ENCODE measurements at places on chromosomes 12 and 14.

DNA sequence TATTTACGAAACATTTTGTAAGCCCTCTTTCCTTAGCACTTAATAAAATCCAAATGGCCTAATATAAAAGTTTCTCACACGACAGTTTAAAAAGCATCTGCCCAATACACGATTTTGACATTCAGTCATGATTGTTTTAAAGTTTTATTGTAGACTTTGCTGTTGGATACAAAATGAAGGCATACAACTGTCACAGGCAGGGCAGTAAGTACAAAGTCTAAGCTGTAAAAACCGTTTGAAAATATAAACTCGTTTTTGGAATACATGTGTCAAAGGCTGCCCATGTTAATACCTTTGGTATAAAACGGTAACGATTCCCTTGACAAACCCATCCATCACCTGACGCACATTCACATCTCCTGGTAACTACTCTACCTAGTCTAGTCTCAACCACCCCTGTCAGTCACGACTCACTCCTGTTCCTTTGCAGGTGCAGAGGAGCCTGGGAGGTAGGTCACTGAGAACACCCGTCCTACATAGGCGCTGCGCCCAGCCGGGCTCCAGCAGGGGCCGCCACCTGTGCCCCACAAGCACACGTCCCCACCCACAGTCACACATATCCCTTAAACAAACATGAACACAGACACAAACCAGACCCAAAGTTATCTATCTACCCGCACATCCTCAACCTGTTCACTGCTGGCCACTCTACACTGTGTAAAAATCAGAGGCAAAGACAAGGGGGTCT lies 27.1 kb downstream of the KCTD10 start:
- no peak for DNase-seq

- DNase-seq: no peak
These were observed 87.4 kb downstream of the DNAH10 start for GRCh38 chr12:123849517-123849916.

- no peak for DNase-seq
These were observed 14.5 kb downstream of the CYP46A1 start for GRCh38 chr14:99698642-99699041.

- peak; percentile 68 for DNase-seq
These were observed 11.6 kb upstream of the CSRP2 start for GRCh38 chr12:76890151-76891143.

DNA sequence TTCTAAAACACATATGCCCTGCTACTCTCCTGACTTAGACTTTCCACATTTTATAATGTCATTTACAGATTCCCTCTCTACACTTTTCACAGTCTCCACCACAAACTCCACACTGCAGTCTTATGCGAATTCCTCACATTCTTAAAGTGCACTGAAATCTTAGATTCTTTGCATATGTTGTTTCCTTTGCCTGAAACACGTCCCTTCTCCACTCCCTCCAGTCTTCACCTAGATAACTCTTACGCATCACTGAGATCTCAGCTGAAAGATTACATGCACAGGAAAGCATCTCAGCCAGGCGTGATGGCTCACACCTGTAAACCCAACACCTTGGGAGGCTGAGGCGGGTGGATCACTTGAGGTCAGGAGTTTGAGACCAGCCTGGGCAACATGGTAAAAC lies 3.8 kb upstream of the ARHGAP9 start:
- DNase-seq: no peak

DNA sequence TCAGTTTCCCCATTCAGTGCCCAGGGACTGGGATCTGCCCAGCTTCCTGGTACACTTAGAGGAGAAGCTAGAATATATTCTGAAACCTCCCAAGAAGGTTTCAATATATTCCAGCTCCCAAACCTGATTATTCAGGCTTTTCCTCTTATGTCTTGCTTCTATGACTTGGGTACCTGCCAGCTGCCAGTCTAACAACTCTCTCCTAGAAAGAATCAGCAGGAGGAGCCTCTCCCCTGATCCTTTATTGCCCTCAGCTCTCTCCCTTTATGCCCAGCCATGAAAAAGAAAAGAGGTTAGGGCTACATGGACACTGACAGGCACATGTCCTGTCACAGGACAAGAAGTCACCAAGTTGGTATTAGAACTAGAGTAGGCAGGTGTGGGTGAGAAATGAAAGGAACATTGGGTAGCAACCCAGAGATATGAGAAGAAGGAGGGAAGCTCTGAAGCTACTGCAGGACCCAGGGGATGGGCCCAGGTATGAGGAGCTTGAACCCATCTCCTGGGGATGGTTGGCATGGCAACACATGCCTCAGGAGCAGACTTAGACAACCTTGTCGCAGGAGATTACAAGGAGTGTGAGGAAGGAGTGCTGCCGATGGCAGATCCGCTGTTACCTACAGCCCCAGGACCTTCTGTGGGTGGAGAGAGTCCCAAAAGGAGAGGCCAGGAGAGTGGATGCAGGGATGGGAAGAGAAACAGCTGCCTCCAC lies 2.0 kb upstream of the CACNB3 start:
- DNase-seq: peak; percentile 42

GRCh38 chr12:117421068-117421752 lies 59.8 kb upstream of the NOS1 start:
- DNase-seq: no peak

DNA sequence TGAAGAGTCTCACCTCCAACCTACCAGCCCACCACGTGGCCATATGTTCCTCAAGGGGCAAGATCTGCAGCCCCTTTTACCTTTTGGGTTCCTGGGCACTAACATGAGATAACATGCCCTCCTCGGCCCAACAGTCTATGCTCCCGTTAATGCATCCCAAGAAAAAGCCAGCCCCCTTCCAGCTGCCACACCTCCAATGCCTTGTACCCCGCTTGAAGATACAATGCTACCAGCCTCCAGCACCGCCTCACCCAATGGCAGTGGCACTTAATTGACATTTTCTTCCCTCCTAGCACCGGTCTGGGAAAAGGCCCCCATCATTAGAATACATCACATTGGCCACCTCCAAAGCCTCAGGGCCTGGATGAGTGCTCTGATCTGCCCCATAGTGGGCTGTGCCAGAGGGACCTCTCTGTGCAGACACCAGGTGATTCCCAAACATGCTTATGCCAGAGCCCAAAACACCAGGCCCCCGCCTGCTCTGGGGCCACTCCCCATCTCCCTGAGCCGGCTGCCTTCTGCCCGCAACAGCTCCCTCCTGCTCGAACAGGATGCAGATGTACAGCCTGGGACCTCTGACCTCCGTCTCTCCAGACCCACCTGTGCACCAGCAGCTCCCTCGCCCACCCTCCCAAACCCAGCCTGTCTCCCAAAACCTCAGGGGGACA lies 118.3 kb downstream of the NCOR2 start:
- no peak for DNase-seq

GRCh38 chr14:85533023-85533860 lies 3.3 kb downstream of the FLRT2 start:
- DNase-seq: peak; percentile 61

DNA sequence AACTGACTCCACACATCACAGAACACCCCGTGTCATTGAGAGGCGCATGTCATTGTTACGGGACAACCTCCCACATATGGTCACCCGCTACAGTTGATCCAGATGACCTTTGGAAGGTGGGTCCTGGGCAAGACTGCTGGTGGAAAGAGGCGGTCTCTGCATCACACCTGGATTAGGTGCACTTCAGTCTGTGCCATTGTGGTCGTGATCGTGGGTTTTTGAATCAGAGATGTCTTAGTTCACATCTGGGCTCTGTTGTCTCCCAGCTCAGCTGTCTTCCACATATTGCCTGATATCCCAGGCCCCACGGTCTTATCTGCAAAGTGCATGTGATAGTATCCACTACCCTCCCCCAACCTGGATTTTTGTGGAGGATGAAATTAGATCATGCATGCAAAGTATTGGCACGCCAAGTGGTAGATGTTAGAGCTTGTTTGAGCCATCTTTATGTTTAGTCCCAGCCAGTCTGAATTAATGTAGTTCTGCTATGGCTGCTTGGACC lies 208.7 kb upstream of the FOXN3 start:
- no peak for DNase-seq

DNA sequence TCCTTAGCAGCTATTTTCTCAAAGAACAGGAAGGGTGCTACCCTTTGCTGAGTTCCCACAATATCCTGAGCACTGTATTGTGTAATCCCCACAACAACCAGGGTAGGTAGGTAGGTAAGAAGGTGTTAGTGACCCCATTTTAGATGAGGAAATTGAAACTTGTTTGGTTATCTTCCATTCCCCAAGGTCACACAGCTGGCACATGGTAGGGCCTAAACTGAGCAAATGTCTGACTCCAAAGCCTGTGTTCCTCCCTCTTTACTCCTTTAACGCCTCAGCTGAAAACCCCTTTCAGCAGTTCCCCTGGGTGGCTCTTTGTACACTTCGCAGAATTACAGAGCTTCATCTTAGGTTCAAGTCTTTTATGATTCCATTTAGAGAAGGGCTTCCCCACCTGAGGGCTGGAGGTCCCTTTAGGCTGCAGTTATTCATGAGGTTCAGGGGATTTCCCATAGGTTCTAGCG lies 26.5 kb upstream of the RIC8B start:
- no peak for DNase-seq

DNA sequence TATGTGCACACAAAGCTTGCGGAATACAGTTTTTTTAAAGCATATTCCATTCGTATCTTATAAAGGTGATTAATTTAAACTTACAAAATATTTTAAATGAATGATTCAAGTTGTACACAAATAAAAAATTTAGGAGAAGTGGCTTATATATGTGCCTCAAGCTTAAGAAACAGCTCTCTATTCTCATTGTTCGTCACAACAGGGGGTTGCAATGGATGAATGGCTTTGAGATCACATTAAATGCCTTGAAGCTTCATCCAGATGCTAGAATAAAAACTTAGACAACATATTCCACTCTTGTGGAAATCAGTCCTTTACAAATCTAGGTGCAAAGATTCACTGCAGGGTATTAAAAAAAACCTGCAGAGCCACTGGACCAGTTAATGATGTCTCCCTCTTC lies 303.9 kb upstream of the LRFN5 start:
- no peak for DNase-seq

DNA sequence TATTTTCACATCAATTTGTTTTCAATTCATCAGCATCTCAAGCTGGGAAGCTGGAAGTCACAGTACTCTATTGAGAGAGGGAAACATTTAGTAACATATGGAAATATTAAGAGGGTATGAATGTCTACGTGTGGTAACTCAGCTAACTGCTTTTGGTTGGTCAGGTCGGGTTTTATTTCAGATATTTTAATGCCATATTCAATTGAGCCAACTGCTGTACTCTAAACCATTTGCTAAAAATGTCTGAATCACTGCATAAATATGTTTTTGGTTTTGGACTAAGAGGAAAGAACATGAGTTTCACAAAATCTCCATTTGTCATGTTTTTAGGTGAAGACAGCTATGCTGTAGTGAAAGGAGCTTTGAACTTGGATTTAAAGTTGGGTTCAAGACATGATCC lies 18.9 kb upstream of the PPFIBP1 start:
- no peak for DNase-seq

- DNase-seq: no peak
These were observed 797.4 kb downstream of the C12orf50 start for GRCh38 chr12:87231818-87232217.

DNA sequence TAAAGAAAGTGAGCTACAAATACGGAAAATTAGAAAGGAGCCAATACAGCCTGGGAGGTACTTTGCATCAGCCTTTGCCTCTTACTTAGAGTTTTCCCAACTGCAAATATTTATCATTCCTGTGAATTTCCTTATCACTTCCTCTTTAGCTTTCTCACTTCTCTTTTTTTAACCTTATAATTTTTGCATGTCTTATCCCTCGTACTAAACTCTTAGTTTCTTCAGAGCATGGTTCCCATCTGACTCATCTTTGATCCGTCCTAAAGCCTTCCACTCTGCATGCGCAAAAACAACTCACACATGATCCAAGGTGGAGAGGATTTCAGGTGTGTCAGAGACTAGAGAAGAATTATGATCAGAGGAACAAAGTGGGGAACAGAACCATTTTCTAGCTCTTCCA lies 9.6 kb upstream of the SNAPC1 start:
- no peak for DNase-seq

DNA sequence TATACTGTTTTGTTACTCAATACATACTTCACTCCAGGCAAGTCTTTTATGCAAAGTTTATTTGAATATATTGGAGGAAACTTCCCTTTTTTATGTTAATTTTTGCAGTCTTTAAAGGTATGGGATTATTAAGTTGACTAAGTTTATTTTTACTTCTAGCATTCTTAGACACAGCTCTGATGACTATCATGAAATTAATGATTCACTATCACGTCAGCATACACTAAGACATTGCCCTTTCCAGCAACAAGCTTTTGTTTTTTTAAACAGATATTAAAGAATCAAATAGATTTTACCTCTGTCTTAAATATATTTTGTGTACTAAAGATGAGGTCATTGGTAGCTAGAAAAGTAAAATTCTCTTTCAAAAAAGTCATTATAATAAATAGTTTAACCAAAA lies 52.1 kb downstream of the DERA start:
- DNase-seq: no peak

- peak; percentile 15 for DNase-seq
These were observed 77.6 kb downstream of the ZFP36L1 start for GRCh38 chr14:68714991-68715924.

- DNase-seq: no peak
These were observed 221.1 kb upstream of the RGS6 start for GRCh38 chr14:71711125-71711524.

DNA sequence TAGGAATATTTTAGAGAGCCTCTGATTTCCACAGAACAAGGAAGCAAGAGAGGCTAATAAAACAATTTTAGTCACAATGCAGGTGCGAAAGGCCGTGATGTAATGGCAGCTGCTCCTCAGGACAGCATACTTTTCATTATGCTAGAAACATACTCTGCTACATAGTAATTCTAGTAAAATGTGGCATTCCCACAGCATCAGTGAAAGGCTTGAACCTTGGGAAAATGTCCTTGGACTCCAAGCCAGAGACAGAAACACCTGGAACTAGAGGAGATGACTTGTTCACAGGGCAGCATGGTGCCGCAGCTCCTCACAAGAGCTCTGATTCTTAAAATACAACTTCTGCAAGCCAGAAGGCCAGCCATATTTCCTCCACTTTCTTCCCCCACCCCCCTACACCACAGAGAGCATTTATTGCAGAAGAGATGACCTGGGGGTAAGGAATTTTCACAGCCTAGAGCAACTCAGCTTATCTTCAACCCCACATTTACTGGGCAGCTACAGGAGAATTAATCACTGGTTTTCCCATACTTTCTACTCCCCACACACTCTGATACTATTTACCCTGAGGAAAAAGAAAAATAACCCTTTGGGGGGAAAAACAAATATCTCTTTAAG lies 15.8 kb downstream of the ABCC9 start:
- no peak for DNase-seq

- DNase-seq: peak; percentile 10
These were observed 40.6 kb upstream of the CDKN3 start for GRCh38 chr14:54356172-54356571.

- DNase-seq: no peak
These were observed 77.7 kb downstream of the ARF6 start for GRCh38 chr14:49970474-49971147.

- DNase-seq: no peak
These were observed 272.8 kb downstream of the AKAP6 start for GRCh38 chr14:32601906-32602305.

DNA sequence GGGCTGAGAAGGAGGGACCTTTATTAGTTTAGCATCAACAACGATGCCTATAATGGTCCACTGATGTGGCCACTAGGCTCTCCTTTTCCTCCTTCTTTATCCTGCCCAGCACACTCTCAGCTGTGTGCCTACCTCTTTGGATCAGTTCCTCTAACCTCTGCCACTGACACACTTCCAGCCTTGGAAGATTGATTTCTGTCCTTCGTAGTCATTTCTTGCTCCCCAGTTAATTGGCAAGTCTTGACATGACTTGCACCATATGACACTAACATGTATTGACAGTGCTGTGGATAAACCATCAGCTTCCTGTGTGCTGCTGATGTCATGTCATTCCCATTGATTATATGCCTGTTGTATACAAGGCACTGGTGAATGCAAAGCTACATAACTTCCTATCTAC lies 90.2 kb upstream of the PLEKHG7 start:
- no peak for DNase-seq
